ENCODE measurements at places on chromosomes 2 and 18.

DNA sequence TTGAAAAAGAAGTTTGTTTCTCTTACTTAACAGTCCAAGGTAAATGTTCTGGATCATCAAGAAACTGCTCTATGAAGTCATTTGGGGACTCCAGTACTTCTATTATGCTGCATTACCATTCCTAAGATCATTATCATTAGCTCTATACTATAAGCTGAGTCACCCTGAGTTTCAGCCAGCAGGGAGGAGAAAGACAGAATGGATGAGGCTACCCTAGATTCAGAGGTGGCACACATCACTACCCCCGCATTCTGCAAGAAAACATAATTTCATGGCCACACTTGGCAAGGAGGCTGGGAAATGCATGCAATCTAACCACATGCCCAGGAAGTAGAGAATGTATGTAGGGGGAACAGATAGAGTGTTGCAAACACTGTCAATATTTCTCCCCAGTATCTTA is 16.6 kb upstream of the LNPK start:
- H3K27me3 ChIP-seq, result peaks cover 8% of the 10 kb centered on the region
- no peak for DNase-seq
- no peak overlapping the region for H3K4me3 ChIP-seq
- peaks cover 6% of the 10 kb centered on the region for H3K4me1 ChIP-seq
- no peaks in the 10 kb centered on the region for H3K36me3 ChIP-seq
- no peak overlapping the region for H3K27ac ChIP-seq

GRCh38 chr2:172394002-172394401 is 33.4 kb upstream of the ITGA6 start:
- H3K27me3 ChIP-seq, result no peaks in the 10 kb centered on the region
- H3K36me3 ChIP-seq, result no peaks in the 10 kb centered on the region

GRCh38 chr18:54089749-54090459 is 134.6 kb downstream of the MBD2 start:
- no peaks in the 10 kb centered on the region for H3K36me3 ChIP-seq
- H3K4me1 ChIP-seq, result peaks cover 5% of the 10 kb centered on the region
- DNase-seq, result no peak
- no peak overlapping the region for H3K27ac ChIP-seq

- peaks cover 58% of the 10 kb centered on the region for H3K27me3 ChIP-seq
- peak overlapping the region; percentile 98 for H3K4me3 ChIP-seq
- H3K4me1 ChIP-seq, result peaks cover 39% of the 10 kb centered on the region
- peak overlapping the region; percentile 99 for H3K27ac ChIP-seq
- peak; percentile 57 for DNase-seq
These were observed 566 bp downstream of the GATA6 start for GRCh38 chr18:22169889-22170420.

DNA sequence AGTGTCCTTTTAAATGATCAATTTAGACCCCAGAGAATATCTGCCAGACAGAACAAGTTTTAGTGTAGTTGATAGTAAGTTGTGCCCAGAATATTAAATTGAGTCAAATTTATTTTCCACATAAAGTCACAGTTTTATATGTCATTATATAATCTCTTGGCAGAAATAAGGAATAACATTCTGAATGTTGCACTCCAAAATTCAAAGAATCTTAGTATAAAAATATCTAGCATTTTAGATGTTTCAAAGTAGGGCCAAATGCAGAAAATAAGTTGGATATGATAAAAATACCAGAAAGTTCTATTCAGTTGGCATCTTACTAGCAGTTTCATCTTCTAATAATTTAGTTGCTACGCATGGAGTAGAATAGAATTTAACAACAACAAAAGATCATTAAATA is 33.5 kb downstream of the SCN1A start:
- H3K27ac ChIP-seq, result no peak overlapping the region
- no peaks in the 10 kb centered on the region for H3K36me3 ChIP-seq
- no peak for DNase-seq
- no peaks in the 10 kb centered on the region for H3K4me1 ChIP-seq
- no peak overlapping the region for H3K4me3 ChIP-seq
- H3K27me3 ChIP-seq, result no peaks in the 10 kb centered on the region

DNA sequence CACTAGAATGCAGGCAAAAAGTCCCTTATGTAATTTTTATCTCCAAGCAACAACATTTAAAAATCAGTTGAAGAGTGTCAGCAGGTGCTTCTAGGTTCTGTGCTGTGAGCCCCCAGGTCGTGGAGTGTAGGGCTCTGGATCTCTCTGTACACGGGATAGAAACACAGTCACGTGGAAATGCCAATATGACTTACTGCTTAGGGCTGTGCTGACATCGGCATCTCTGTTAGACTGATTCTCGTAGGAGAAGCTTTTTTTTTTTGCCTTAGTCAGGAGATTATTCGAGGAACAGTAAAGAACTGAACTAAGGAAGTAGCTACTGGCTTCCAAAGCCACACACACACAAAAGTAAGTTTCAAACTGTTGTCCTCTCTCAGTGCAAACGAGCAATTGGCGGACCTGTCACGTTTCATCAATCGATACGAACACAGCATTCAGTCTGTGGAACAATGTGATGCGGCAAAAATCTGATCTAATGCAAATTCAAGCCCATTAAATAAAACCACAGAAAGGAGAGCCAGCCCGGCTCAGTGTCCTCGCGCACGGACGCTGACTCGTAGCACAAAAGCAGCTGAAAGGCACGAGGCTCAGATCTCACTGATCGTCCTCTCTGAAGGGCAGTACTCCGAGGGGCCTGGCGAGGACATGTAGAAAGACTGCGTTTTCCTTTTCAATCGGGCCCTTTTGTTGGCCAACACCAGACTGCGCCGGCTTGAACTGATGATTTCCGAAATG is 41.5 kb downstream of the PRELID3A start:
- DNase-seq, result no peak
- H3K27ac ChIP-seq, result no peak overlapping the region
- no peaks in the 10 kb centered on the region for H3K27me3 ChIP-seq
- no peak overlapping the region for H3K4me3 ChIP-seq

- H3K27me3 ChIP-seq, result no peaks in the 10 kb centered on the region
- no peaks in the 10 kb centered on the region for H3K36me3 ChIP-seq
- H3K27ac ChIP-seq, result no peak overlapping the region
- no peak for DNase-seq
These were observed 143.4 kb downstream of the EML6 start for GRCh38 chr2:54866868-54867267.

DNA sequence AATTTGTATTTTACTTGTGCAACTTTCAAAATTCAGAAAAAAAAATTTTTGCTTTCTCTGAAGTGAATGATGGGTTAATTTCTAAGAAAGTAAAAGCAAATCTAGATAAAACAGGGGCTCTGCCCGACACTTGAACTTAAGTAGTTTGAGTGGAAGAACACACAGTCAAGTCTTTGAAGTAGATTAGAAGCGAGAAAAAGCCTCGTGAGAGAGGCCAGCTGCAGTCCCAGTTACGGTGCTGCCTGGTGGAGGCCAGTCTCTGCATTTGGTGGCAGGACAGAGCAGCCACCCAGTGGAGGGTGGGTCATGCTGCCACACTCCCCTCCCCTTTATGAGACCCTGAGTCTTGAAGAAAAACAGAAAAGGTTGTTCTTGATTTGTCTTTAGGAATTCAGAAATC is 81.8 kb downstream of the INPP5D start:
- no peaks in the 10 kb centered on the region for H3K36me3 ChIP-seq
- H3K4me3 ChIP-seq, result no peak overlapping the region
- H3K27me3 ChIP-seq, result peaks cover 6% of the 10 kb centered on the region
- no peak for DNase-seq

DNA sequence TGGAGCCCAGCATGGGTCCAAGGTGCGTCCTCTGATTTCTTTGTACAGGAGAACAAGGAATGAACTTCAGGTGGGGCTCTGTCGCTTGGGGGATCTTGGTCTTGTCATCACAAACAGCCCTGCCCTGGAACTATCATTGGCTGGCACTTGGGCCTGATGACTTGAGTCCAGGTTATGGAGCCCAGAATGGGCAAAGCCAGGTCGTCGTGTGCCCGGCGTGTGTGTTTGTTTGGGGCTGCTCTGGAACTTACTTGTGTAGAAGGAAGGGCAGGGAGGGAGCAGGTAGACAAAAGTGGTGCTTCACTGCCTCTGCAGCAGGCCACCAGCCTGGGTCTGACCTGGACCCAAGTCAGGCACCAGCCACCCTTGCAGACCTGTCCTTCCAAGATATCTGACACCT is 306.3 kb upstream of the HS6ST1 start:
- no peak for DNase-seq
- H3K27ac ChIP-seq, result no peak overlapping the region
- no peak overlapping the region for H3K4me3 ChIP-seq

DNA sequence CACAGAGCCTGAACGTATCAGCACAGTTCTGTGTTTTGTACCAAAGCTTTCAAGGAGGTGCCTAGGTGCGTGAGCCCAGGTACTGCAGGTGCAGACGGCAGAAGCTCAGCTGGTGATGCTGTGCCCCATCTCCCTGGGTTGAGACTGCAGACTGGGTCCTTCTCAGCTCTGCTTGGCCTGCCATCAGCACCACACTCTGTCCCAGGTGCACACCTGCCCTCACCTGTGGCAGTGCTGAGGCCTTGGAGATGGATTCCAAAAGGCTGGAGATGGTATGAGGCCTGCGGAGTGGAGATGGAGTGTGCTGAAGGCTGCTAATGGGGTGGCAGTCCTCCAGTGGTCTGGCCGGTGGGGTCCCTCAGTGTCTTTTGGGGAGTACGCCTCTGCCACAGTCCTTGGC is 9.3 kb downstream of the LDLRAD4 start:
- H3K27ac ChIP-seq, result no peak overlapping the region
- H3K4me1 ChIP-seq, result peaks cover 16% of the 10 kb centered on the region
- no peak overlapping the region for H3K4me3 ChIP-seq
- DNase-seq, result peak; percentile 28
- H3K36me3 ChIP-seq, result peaks cover 2% of the 10 kb centered on the region
- no peaks in the 10 kb centered on the region for H3K27me3 ChIP-seq

DNA sequence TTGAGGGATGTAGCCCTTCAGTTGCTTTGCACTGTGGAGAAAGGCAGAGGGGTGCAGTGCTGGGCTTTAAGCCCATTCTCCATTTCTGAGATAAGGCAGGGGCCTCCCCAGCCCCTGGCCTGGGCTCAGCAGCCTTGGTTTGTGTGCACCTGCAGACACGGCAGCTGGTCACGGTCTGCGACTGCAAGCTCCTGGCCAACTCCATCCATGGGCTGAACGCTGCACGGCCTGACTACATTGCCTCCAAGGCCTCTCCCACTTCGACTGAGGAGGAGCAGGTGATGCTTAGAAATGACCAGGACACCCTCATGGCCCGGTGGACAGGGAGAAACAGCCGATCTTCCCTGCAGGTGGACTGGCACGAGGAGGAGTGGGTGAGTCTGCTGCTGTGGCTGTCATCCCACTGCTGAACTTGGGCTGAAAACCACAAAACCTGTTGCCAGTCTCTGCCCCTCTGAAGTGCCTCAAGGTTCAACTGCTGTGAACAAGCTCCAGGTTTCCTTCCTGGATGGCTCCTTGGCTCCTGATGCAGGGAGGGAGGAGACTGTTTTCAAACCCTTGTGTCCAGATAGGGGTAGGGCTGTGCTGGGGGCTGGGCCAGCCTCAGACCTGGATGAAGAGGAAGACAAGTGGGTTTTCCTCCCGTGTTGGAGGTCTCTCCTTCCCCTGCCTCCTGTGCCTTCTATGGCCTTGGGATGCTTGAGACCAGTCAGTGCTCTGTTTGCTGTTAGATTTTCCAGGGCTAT is 54.0 kb downstream of the COA5 start:
- no peak for DNase-seq
- no peaks in the 10 kb centered on the region for H3K27me3 ChIP-seq
- no peak overlapping the region for H3K4me3 ChIP-seq
- no peaks in the 10 kb centered on the region for H3K4me1 ChIP-seq
- H3K27ac ChIP-seq, result no peak overlapping the region
- H3K36me3 ChIP-seq, result peaks cover 26% of the 10 kb centered on the region

GRCh38 chr2:217415316-217415715 is 555.5 kb upstream of the TNP1 start:
- no peak for DNase-seq
- no peak overlapping the region for H3K4me3 ChIP-seq
- H3K27me3 ChIP-seq, result no peaks in the 10 kb centered on the region
- no peak overlapping the region for H3K27ac ChIP-seq

DNA sequence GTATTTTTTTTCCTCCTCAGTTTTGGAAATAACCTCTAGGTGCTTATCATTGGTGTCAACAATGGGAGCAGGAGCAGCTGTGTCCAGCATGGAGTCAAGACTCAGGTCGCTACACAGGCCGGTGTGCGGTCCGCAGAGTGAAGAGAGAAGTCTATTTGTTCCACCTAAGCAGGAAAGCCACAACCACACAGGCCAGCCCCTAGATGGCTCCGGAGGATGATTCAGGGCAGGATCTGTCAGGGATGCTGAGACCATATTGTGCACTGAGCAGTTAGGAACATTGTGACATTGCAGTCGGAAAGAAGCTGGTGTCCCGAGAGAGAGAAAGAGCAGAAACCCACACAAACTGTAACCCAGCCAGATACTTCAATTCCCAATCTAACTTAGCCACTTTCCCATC is 136.9 kb downstream of the GAREM1 start:
- no peak overlapping the region for H3K4me3 ChIP-seq
- H3K27me3 ChIP-seq, result no peaks in the 10 kb centered on the region
- H3K4me1 ChIP-seq, result no peaks in the 10 kb centered on the region
- DNase-seq, result no peak
- no peak overlapping the region for H3K27ac ChIP-seq
- no peaks in the 10 kb centered on the region for H3K36me3 ChIP-seq

DNA sequence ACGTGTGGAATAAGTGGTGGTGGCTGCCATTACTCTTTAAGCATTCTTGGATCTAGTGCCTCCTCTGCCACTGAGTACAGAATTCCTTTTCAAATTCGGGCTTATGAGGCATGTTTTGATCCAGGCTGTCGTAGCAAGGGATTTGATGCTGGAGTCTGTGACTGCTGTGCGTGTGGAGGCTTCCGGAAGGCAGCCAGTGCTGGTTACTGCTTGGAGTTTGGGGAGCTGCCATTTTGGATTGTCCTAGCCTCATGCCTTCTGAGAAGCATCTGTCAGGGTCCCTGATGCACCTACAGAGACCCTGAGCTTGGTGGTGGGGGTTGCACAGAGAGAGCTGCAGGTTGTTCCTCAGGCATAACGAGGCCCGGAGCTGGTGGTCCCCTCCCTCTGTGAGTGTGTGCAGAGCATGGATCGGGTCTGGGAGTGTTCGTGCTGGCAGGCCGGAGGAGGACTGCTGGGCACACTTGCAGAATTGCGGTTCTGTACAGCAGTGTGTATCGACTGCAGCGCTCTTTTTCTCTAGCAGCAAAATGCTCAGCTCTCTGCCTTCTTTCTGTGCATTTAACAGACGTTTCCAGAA is 7.7 kb downstream of the HPCAL1 start:
- H3K27me3 ChIP-seq, result peaks cover 15% of the 10 kb centered on the region
- peaks cover 12% of the 10 kb centered on the region for H3K4me1 ChIP-seq
- no peak overlapping the region for H3K4me3 ChIP-seq
- no peak for DNase-seq
- no peak overlapping the region for H3K27ac ChIP-seq
- no peaks in the 10 kb centered on the region for H3K36me3 ChIP-seq

GRCh38 chr2:186515376-186515775 is 29.3 kb downstream of the ZC3H15 start:
- H3K4me1 ChIP-seq, result peaks cover 28% of the 10 kb centered on the region
- peaks cover 11% of the 10 kb centered on the region for H3K36me3 ChIP-seq
- peak overlapping the region; percentile 85 for H3K27ac ChIP-seq
